CD8-positive, alpha-beta memory T cell (primary cell): ENCODE measurements at places on chromosomes 3 and 15. TPM values are rescaled to one million over a fixed set of nuclear protein-coding genes. Genes with fewer than 3 reads are reported as not detected.

- DNase-seq: no peak
Measured at GRCh38 chr3:196938124-196938523, 4.2 kb downstream of the NCBP2 start.

Gene RSRC1
- total RNA-seq: 43.3 TPM

Gene HYAL1
- 0.13 TPM for total RNA-seq

Gene ZNF385D
- not detected for total RNA-seq

DNA sequence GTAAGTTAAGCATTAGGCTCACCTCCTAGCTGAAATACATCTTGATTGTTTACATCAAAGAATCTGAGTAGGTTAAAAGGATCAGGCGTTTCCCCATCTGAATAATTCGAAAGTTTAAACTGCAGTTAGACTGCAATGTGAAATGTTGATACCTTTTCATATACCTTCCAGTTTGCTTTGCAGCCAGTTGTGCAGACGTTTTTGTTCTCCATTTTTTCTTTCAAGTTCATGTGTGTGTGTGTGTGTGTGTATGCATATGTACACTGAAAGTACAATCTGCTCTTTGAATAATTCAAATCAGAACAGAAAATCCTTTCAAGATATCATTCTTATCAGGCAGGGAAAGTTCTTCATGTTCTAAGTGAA, 2.9 kb downstream of the ITPR1 start:
- DNase-seq: no peak

Gene COPB2
- 92.9 TPM for total RNA-seq

DNA sequence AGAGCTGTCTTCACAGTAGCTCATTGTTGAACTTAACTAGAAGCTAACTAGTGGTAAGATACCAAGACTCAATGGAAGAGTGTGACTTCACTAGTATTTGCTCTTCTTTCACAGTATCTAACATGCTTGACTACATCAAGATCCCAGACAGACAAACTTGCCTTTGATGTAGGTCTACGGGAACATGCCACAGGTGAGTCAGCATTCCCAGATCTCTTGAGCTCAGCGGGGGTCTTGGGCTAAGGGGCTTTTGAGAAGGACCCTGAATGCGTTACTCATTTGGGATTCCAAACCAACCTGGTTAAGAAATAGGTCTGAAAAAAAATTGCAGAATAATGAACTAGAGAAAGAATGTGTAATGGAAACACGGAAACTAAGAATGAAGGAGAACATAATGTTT, 222.4 kb downstream of the RYR3 start:
- no peak for DNase-seq

Gene TMC3
- not detected for total RNA-seq

Gene VGLL3
- total RNA-seq: not detected

- no peak for DNase-seq
Measured at GRCh38 chr3:126891141-126891540, 91.8 kb upstream of the PLXNA1 start.

DNA sequence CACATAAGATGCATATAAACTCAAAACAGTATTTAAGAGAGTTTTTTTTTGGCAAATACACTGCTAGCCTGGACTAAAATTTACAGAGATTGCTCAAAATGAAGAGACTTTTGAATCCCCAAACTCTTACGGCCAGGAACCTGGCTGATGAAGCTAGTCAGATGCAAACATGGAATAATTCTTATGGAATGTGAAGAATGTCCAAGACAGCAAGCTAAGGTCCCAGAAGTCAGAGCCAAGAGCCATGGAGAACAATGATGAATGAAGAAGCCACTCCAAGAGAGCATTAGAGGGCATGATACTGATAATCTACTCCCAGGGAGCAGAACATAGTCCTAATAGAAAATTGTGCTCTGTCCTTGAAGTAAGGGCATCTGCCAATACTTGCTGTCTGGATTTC, 705.5 kb downstream of the DIPK2A start:
- no peak for DNase-seq

DNA sequence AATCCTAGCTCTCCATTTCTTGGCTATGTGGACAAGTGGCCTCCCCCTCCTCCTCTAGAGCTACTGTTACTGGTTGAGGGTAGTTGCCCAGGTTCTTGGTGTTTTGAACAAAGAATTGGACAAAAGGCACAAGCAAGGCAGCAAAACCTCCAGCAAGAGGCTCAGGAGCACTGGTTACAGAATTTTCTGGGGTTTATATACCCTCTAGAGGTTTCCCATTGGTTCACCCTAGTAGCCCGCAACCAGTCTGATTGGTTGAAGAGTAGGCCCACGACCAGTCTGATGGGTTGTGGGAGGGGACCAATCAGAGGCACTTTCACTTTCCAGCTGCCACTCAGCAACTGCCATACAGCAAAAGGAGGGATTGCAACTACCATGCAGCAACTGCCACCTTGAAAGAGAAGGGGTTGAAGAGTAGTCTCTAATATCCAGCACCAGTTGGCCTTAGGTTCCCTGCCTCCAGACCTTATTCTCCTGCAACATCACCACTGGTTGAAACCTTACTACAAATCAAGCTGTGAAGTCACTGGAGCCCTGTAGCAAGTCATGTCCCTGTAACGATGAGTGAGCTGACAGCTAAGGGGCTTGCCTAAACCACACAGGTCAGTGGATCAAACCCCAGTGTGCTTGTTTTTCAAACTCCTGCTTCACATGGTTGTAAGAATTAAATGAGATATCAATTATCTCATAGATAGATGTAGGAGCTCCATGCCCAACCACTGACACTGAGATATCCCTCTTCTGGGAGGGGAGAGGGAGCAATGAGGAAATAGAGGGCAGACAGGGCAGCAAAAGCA, 2.9 kb upstream of the C15orf39 start:
- DNase-seq: no peak

- DNase-seq: no peak
Measured at GRCh38 chr3:65433480-65433879, 605.2 kb downstream of the MAGI1 start.

GRCh38 chr3:137766041-137766875, 2.1 kb downstream of the SOX14 start:
- DNase-seq: no peak

GRCh38 chr3:112804021-112804420, 42.6 kb downstream of the CD200R1L start:
- DNase-seq: no peak

GRCh38 chr3:152123457-152123856, 145.3 kb upstream of the MBNL1 start:
- DNase-seq: no peak

DNA sequence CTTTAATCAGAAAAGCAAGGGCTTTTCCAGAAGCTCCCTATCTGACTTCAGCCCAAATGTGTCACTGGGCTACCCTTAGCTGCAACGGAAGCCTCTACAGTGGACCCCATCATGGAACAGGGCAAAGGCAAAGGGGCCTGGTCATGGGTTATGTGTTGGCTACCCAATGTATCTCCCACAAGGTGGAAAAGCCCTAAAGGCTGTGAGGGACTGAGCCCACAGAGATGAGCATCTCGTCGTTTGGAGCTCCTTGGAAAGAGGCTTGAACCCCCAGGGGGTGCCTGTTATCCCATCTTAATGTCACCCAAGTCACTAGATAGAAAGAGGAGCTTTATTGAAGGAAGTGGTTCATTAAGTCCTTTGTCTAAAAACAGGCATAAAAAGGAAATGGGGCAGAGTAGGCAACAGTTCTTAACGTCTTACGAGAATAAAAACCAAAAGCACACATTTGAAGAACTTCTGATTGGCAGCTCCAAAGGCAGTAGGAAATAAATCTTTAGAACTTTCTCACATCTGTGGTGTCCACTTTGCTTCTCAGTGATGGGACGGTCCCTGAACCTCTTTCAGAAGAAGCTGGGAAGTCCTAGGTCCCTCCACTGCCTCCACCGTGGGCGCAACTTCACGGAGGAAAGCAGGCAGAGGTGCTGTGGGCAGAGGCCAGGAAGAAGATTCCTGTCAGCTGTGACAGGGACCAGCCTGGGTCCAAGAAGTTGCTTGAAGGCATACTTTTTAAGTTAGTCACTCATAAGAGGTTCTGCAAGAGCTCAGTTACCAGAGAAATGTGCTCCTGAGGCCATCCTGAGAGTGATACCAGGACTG, 93.7 kb downstream of the MYLK start:
- DNase-seq: no peak

DNA sequence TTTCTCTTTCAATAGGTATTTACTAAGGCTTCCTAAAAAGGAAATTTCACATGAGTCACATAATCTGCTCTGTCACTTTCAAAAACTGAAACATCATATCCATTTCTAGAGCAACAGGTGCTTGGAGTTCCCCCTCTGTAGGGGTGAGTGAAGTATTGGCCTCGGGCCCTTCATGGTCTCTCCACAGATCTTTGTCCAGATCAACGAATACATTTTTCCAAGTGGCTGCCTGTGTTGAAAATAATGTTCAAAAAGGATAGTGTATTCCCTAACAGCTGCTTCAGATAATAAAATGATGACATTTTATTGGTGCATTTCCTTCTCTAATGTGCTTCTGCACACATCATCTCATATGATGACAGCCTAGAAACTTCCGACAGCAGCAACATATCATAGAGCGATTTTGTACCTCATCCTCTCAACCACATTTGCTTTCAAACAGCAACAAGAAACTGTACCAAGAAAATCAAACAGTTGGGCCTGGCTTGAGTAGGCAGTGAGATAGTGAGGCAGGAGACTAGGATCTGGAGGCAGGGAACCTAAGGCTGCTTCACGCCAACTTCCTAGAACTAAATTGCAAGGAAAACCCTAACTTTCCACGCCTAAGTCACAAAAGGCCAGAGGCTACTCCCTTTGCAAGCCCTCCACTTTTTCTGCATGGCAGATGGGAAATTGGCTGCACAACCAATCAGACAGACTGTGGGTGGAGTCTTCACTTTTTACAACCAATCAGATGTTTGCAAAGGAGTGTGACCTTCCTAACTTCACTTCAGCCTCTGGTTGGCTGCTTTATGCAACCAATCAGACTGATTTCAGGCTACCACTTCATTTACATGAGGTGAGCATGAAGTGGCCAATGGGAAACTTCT, 340.2 kb downstream of the LRRC3B start:
- no peak for DNase-seq

GRCh38 chr3:71129611-71130431, 453.7 kb downstream of the FOXP1 start:
- DNase-seq: no peak

Gene FSD2
- not detected for total RNA-seq

Gene FLNB
- 11.5 TPM for total RNA-seq

DNA sequence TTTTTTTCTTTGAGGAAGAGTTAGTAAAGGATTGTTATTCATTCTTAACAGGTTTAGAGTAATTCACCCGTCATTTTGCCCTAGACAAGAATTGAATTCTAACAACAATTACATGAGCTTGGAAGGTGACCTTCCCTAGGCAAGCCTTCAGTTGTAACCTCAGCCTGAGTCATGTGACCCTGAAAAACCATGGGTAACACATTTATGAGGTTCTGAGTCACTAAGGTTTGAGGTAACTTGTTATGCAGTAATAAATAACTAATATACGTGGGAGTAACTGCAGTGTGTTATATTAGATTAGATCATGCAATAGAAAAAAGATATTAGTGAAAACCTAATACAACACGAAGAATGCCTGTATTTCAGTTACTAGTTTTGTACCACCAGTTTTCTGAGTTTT, 237.6 kb upstream of the NDN start:
- DNase-seq: no peak

- DNase-seq: no peak
Measured at GRCh38 chr3:151871639-151872468, 1.6 kb upstream of the SUCNR1 start.

GRCh38 chr3:162764808-162765071, 1268.1 kb downstream of the OTOL1 start:
- DNase-seq: no peak

Gene GJD2
- not detected for total RNA-seq

GRCh38 chr3:187131981-187132380, 7.3 kb downstream of the RPL39L start:
- DNase-seq: no peak

DNA sequence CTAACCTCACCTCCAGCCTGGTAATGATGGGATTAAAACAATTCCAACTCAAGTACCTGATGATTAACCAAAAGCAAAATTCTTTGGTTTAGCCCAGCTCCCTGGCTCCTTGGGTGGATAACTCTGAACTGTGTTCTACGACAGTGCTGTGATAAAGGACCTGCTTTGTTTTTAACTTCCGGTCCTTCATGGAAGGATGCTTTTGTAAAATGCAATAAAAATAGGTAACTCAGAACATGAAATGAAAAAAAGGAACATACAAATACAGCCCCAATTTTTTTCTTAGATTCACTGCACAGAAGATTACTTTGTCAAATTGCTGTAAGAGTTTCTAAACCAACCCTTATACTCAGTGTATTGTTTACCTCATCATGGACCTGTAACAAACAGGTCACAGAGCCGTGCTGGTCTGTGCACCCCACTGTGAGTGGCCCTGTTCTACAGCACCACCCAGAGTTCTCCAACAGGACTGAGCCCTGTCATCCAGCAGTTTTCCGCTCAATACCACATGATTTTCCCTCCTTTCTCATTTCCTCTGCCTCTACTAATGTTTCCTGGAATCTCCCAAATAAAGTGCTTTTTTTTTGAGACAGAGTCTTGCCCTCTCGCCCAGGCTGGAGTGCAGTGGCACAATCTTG, 4.9 kb upstream of the PCYT1A start:
- DNase-seq: no peak

Gene RTP1
- not detected for total RNA-seq

GRCh38 chr3:123750659-123751420, 133.3 kb downstream of the MYLK start:
- no peak for DNase-seq

Gene GATM
- total RNA-seq: 1.9 TPM

GRCh38 chr3:115676336-115676735, 53.0 kb downstream of the GAP43 start:
- no peak for DNase-seq

- DNase-seq: no peak
Measured at GRCh38 chr3:107987036-107987939, 103.5 kb downstream of the CD47 start.

Gene INAFM2
- 13.5 TPM for total RNA-seq

Gene HYAL3
- 7.7 TPM for total RNA-seq

DNA sequence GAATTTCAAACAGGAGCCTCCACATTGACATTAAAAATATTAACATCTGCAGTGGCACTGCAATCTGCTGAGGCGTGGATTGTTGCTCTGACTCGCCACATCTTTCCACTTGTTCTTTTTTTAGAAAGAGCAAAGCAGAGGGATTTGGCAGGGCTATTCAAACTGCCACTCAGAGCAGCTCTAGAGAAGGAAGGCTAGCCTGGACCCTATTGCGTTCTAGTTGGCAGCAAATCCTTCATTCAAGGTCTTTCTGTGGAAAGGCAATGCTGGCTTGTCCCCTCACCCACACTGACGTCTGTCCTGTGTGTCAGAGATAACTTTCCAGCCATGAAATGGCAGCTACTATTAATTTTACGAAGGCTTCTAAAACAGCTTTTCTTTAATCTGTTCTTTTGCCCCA, 483.2 kb upstream of the SGO1 start:
- DNase-seq: no peak

Gene CGNL1
- total RNA-seq: not detected

Gene C3orf33
- 2.2 TPM for total RNA-seq
